Activated naive CD4-positive, alpha-beta T cell (primary cell): ENCODE measurements at places on chromosomes 5 and 9.

DNA sequence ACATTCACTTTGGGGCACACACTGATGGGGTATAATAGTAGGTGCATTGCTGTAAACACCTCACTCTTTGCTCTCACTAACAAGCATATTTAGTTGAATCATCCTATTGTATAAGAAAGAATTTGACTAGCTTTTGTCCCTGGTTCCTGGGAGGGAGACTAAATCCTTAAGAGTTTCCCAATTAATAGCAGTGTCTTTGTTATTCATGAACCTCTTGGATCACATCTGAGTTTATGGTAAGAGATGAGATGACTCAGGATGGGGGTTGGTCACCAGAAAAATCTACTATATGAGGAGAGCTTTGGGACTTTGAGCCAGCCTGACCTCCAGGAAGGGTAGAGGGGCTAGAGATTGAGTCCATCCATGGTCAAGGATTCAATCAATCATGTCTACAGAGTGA, 56.8 kb downstream of the PUM3 start:
- no peak for DNase-seq

DNA sequence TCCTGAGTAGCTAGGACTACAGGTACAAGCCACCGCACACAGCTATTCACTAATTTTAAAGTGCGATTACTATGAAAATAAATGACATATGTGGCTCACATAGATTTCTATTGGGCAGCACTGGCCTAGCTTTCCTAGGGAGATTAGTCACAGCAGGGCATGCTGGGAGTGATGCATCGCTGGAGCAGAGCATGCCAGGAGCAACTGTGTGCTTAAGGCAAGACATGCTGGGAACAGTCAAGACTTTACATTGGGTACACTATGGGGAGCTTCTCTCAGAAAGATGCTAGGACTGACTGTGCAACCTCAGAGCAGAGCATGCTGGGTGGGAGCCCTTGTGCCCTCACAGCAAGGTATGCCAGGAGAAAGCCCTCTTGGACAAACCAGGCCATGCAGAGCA, 9.3 kb downstream of the ST6GALNAC6 start:
- DNase-seq, result no peak

GRCh38 chr5:59264639-59265245, 628.8 kb downstream of the PDE4D start:
- no peak for DNase-seq

GRCh38 chr5:57113481-57113880, 60.4 kb upstream of the GPBP1 start:
- no peak for DNase-seq

GRCh38 chr5:170057311-170057710, 48.4 kb upstream of the FOXI1 start:
- DNase-seq, result no peak

DNA sequence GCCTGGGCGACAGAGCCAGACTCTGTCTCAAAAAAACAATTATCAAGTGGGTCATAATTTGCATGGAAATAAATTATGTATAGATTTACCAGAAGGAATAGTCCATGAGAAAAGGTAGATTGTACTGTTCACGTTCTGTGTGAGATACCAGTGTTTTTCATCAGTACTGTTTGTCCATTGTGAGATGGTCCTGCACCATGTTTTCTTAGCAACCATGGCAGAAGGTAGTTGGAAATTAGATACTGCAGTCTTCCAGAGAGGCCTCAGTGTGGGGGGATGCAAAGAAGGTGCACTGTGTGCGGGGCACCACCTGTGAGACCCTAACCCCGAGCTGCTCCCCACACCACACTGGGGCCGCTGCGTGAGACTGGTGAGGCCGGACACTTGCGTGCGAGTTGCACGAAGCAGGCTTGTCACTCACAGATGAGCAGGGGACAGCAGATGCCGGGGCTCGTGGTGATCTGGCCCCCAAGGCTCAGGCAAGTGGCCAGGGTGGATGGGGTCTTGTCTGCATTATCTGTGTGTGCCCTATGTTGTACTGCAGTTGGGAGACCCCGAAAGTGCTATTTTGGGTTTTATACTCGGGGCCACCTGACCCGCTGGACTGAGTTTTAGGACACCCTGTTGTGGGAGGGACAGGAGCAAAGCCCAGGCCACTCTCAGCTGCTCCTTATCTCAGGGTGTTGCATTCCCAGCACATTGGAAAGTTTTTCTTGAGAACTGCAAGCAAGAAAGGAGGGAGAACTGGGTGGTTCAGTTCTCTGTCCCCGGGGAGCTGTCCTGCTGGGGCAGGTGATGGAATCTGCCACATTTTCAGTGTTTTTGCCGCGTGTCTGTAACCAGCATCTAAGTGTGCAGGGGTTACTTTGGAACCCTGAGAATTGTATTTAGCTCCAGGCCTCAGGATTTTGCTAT, 61.9 kb downstream of the EHMT1 start:
- no peak for DNase-seq

DNA sequence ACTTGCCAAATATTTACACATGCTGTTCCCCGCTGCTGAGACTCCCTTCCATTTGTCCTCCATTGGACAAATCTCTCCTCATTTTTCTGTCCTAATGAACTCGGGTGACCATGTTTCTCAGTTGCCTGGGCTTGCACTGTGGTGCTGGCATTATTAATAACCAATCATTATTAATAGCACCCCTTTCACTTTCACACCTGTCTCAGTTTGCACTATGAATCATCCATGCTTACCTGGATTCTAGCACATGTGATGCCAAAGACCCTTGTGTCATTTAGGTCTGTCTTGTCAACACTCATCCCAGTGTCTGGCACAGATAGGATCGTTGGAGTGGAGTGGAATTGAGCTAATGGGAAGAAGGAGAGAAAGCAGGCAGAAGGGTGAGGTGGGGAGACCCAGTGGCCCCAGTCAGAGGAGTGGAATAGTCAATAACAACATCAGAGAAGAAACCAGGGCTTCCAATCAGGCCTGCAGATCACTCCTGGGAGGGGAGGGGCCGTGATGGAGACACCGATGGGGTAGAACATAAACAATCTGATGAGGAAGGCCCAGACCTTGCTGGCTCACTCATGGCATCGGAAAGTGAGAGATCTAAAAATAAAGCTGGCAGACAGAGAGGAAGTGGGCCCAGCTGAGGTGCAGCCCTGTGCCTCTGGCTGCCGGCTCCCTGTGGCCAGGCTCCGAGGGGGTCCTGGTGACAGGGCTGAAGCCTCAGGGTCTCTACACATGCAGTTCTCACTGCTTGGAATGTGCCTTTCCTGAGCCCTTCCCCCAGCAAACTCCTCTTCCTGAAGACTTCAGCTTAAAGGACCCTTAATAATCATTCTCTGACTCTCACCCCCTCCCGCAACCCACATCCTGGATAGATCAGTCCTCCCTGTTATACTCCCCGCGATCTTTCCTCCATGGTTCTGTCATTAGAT, 33.5 kb upstream of the CRB2 start:
- no peak for DNase-seq

DNA sequence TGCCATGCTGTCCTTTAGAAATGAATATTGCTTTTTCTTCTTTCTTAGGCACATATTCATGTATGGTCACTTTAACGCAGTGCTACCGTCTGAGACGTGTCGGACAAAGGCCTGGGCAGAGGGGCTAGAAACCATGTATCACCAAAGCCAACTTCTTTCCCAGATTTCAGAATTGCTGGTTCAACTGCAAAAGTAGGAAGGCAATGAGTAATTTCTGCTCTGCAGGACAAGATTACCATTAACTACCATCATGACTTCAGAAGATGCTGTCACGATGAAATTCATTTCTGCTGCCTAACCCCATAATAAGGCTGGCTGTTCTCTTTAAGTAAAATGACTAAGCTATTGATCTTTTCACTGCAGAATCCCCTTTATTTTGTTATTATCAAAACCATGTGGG, 306.7 kb downstream of the PDE4D start:
- no peak for DNase-seq
